ENCODE measurements at places on chromosomes 3 and 15. TPM values are rescaled to one million over a fixed set of nuclear protein-coding genes. Genes with fewer than 3 reads are reported as not detected.

GRCh38 chr3:100556673-100557310, 52.6 kb upstream of the ADGRG7 start:
- DNase-seq, result no peak

The FEZF2 gene
- not detected for polyA plus RNA-seq

The MAGEL2 gene
- 3.8 TPM for polyA plus RNA-seq

DNA sequence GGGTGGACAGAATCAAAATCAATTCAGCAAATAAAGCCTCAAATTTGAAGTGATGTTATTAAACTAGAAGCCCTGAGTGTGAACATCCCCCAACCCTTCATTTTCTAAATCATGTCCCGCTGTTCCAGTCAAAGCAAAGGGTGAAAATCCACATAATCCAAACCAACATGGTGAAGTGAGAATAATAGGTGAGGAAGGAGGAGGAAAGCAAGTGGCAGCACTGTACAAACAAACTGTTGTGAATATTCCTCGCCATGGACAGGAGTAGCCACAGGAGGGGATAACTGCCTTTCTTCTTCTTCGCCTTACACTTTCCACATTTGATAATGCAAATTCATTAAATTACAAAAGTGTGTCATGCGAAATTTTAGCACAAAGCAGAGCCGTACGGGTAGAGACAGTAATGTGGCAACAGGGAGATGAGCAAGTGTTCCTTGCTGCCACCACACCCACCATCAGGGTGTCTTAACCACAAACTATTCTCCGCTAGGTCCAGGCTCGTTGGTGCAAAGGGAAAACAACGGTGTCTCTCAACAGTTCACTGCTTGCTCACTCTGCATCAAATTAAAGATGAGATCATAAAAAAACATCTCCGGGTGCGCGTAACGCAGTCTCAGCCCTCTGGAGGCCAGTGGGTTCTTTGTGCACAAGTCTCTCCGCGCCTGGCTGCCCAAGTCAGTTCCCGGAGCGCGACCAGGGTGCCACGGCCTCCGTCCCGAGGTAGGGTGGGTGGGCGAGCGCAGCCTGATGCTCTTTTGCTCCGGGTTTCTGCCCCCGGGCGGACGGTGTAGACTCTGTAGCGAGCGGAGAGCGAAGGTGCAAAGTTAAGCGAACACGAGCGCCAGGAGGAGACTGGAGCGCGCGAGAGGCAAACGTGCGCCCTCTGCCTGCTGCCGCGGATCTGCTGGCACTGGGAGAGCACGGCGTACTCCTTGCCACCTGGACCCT, 6.7 kb downstream of the EPHA3 start:
- DNase-seq, result no peak

DNA sequence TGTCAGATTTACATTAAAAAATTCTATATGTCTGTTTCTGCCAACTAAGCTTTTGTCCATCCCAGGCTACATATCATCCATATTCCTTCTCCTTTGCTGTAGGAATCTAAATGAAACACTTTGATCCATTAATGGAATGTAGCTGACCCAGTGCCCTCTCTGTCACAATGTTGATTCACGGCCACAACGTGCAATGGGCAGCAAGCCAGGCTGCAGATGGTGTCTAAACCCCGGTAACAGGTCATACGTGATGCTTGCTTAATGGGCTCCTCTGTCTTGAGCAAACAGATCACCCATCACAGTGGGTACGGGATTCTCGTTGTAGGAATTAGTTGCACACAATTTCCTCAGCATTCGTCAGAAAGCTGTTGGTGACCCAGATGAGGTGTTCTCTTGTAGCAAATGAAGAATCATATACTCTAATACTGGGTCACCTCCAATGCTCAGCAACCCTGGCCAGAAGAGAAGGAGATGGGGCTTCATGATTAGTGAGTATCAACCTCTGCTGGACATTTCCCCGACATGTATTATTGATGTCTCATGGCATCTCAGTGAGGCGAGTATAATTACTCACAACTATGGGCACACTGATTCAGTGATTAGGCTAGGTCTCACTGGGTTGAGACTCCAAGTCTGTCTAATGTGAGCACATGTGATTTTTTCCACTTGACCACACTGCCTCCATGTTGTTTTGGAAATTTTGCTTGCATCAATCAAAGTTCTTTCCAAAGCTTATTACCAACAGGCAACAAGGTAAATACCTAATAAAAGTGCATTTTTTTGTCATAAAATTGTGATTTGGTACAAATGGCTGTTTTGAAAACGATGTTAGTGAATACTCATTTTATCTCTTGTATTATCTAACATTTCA, 12.9 kb upstream of the DCBLD2 start:
- DNase-seq, result no peak

All from right renal cortex interstitium (tissue), 3 donors.